ENCODE measurements at places on chromosomes 4 and X.

GRCh38 chrX:72573158-72573511 lies 492 bp upstream of the HDAC8 start:
- DNase-seq: no peak

DNA sequence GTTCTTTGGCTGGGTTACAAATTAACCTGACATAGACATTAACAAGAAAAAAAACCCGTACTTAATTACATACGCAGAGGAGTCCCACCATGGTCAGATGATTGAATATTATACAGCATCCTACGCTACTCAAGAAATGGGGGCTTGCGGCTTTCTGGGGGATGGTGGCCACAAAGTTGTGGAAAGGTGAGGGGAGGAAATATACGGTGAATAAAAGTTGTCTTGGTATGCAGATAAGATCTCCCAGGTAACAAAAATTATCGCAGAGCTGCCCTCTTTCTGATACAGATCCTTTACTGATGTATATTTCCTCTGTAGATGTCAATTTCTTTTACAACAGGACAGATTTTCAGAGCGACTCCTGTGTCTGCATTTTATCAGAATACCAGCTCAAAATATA lies 890 bp downstream of the DCAF16 start:
- no peak for DNase-seq

- no peak for DNase-seq
Observed at GRCh38 chr4:109691411-109691920, 11.8 kb downstream of the CASP6 start.

GRCh38 chrX:153806999-153807575 lies 12.6 kb downstream of the SSR4 start:
- no peak for DNase-seq
